NCI-H1417 treated with DMSO at 0.1 percent for 48 hours (cell line): ENCODE measurements at places on chromosomes 13 and 19.

GRCh38 chr13:34944751-34945150 lies 2.7 kb downstream of the NBEA start:
- DNase-seq: no peak

DNA sequence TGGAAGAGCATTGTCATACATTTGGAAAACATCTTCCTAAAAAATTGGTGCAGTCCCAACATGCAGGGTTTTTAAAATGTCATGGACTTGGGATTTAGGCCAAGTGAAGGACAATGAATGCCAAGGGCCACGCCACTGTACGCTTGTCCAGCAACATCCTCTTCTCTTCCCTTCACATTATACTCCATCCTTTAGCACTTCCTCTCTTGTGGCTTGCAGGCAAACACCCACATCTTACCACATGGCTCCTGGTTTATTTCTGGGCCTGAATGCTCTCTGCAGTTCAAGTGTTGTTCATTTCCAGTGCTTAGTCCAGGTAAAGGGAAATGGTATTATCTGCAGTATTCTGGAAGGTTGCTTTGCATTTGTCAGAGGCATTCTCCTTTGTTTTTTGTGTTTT lies 45.0 kb downstream of the CBY2 start:
- no peak for DNase-seq

- no peak for DNase-seq
Measured at GRCh38 chr19:30856376-30856775, 484.2 kb downstream of the ZNF536 start.

DNA sequence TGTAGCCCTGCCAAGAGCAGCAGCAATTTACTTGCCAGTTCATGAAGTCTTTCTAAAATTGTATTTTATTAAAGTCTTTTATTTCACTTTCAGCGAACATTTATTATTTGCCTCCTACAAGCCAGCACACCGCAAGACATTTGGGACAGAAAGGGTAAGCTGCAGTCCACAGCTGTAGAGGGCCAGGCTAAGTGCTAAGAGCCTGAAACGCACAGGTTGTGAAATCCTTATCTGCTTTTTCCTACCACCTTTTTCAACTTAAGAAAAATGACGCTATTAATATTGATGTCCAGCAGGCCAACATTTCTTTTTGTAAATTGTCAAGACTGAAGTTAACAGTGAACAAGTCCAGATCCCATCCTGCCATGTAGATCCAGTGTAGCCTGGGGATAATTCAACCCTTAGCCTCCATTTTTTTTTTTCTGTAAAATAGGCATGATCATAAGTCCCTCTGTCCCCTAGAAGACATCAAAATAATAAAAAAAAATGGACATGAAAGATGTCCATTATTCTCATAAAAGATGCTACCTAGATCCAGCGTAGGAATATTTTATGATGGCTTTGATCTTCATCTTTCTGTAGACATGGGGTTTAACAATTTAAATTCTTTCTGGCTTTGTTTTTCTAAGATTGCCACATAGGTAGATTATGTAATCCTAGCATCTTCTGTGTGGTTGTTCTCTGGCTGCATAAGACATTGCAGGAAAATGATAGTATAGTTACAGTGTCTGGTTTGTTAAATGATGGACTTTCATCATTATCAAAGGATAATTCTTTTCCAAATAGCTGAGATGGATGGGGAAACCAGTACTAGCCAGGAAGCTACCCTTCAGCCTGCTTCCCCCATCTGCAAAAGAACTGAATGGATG lies 128.4 kb downstream of the SHISA2 start:
- no peak for DNase-seq

- no peak for DNase-seq
Measured at GRCh38 chr19:31553846-31554215, 204.6 kb upstream of the TSHZ3 start.

GRCh38 chr13:109126891-109127641 lies 497.7 kb downstream of the MYO16 start:
- DNase-seq: no peak

GRCh38 chr19:5993201-5993600 lies 15.3 kb upstream of the RANBP3 start:
- DNase-seq: no peak

DNA sequence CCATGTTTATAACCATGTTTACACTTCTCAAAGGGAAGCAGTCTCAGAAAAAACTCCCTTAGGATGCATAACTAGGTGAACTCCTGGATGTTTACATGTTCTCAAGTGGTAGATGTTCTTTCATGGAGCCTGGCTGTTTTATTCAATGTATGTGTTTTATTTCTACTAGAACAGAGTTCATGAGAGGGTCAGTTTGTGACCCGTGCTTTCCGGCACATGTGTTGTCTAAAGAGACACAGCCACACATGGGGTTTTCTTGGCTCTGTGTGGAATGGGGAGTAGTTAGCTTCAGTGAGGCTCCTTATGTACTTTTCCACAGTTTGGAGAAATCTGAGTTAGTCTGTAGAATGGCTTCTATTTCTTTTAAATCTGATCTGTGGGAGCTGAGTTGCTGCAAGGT lies 60.9 kb downstream of the ATP8A2 start:
- no peak for DNase-seq

GRCh38 chr19:29843180-29844051 lies 31.6 kb downstream of the CCNE1 start:
- no peak for DNase-seq

DNA sequence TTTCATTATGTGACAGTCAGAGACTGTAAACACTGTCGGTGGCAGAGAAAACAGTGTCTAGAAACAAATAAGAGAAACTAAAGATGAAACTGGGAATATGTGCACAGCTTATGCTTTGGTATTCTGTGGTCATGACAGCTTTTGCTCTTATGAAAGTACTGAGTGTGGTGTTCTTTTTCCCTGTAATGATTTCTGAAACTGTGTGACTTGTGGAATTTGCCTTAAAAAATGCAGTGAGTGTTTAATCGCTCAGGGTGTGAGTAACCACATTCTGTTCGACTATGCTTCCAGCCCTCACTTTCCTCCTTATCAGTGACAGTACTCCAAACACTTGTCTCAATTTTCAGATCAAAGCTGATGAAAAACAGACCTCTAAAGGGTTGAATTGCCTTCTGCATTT lies 66.9 kb upstream of the DIAPH3 start:
- DNase-seq: no peak

DNA sequence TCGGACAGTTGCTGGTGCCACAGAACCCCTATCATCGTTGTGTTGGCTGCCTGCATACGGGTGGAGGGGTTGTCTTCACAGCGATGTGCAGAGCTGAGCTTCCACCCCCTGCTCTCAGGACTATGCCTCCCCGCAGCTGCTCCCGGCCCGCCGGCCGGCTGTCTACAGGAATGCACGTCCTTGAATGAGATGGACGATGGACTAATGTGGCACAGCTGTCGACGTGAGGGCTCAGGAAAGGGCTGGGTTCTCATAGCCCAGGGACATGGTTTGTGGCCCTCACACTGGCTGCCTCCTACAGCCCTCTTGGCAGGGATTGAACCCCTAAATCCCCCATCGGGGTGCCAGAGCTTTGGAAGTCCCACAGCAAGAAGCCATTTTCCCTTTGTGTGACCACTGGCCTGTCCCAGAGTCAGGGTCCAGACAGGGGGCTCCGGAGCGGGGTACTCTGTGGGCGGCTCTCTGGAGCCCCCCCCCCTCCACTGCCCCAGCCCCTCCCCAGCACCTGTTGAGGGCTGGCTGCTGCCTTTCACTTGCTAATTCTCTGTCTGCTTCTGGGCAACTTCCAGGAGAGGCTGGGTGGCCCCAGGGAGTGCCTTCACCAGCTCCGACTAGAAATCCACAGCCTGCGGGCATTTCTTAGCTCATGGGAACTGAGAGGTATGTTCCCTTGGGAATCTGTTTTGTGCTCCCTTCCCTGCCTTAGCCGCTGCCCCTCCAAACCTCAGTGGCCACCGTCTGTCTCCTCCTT lies 40.2 kb downstream of the TSSK6 start:
- DNase-seq: no peak
